ENCODE measurements at places on chromosomes 13 and 19.
A peak's percentile ranks its signal among the peaks of the same experiment; 100 is the strongest.

DNA sequence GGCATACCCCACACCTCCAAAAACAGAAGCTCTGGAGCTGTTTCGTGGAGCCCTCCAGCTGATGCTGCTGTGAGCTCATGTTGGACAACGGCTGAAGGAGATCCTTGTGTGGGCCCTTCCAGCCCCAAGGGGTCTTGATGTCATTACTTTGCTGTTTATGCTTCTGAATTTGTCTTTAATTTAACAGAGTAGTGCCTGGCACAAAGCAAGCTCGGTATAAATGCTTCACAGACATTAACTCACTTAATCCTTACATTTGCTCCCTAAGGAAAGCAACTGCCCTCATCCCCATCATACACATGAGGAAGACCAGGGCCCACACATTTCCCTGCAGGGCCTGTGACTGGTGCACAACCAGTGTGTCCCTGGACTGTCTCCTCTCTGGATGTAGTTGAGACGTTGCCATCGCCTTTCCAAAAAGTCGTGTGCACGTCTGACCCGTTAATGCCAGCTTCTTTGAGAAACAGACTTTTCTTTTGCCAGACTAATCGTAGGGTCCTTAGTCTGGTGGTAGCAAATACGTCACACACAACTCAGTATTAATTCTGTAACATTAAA, 7.6 kb downstream of the COL4A1 start:
- no peak for DNase-seq

GRCh38 chr13:107548338-107548737, 667.0 kb downstream of the LIG4 start:
- no peak for DNase-seq

DNA sequence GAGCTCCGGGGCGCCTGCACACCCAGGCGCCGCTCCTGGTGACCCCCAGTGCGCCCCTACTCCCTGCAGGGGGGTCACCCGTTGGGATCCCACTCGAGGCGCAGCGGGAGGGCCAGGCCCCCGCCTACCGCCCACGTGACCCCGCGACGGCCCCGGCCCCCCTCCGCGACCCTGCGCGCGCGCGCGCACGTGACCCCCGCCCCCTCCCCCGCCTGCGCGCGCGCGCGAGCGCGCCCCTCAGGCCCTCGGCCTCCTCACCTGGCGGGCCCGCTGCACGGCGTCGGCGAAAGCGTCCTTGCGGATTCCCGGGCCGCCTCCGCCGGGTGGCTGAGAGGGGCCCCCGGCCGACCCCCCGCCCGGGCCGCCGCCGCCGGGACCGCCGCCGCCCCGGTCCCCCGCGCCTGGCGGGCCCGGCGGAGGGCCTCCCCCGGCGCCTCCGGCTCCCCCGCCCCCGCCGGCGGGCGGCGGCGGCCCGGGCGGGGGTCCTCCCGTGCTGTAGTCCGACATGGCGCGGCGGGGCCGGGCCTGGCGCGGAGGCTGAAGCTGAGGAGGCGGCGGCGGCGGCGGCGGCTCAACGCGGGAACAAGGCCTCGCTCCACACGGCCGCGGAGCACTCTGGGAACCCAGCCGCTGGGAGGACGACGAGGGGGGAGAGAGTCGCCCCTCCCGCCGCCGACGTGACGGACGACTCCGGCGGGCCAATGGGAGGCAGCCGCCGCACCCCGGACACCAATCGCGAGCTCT, at the start of gene KHSRP:
Gene KHSRP (minus strand): TSS at position 617 of the 744 bp plus-strand sequence. CDS start 110 bp downstream, at position 507.
- peak; percentile 22 for DNase-seq

- no peak for DNase-seq
These were observed 1.1 kb downstream of the VSTM1 start for GRCh38 chr19:54062643-54063042.

GRCh38 chr19:49952479-49952836, 8.5 kb downstream of the SIGLEC11 start:
- DNase-seq: no peak

GRCh38 chr13:40445557-40445990, 220.9 kb downstream of the FOXO1 start:
- DNase-seq: peak; percentile 48

- no peak for DNase-seq
These were observed 8.3 kb upstream of the MTRF1 start for GRCh38 chr13:41271456-41272285.

- no peak for DNase-seq
These were observed 74.6 kb downstream of the MBNL2 start for GRCh38 chr13:97296740-97297139.

- no peak for DNase-seq
These were observed 60.1 kb downstream of the DCT start for GRCh38 chr13:94419304-94419924.

- no peak for DNase-seq
These were observed 233.3 kb upstream of the NBEA start for GRCh38 chr13:34708566-34709313.

DNA sequence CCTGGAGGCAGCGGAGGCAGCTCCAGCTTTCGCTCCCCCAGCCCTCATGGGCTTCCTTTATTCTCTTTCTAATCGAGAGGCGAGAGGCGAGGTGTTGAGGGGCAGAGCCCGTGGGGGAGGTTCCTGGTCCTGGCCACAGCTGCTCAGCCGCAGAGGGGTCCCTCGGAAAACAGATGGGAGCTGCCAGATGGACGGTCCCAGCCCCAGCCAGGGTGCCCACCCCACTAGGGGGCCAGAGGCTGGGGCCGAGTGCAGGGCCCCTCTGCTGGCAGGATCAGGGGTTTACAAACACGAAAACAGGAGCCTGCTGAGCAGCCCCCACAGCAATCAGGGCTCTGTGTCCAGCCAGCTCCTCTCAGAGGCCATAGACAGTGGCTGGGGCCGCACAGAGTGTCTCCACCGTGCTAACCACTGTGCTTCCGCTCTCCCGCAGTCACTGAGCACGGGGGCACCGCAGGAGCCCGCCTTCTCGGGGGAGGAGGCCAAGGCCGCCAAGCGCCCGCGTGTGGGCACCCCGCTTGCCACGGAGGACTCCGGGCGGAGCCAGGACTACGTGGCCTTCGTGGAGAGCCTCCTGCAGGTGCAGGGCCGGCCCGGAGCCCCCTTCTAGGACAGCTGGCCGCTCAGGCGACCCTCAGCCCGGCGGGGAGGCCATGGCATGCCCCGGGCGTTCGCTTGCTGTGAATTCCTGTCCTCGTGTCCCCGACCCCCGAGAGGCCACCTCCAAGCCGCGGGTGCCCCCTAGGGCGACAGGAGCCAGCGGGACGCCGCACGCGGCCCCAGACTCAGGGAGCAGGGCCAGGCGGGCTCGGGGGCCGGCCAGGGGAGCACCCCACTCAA, 182.2 kb downstream of the KDM4B start:
- DNase-seq: peak; percentile 71

- DNase-seq: no peak
These were observed 93.2 kb upstream of the TM9SF2 start for GRCh38 chr13:99407906-99408702.

DNA sequence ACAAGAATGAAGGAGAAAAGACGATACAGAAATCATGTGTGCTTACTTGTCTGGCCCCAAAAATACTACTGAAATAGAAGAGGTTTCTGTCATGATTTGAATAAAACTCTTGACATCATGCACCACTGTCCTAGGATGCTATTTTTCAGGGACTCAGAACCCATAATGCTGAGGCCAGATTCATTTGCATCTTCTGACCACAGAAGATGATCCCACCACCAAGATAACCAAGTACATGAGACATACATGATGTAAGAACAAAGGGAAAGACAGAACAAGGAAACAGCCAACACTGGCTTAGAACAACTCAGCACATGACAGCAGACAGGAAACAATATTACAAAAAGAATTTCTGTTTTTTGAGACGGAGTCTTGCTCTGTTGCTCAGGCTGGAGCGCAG, 2.5 kb downstream of the ZNF552 start:
- DNase-seq: no peak

DNA sequence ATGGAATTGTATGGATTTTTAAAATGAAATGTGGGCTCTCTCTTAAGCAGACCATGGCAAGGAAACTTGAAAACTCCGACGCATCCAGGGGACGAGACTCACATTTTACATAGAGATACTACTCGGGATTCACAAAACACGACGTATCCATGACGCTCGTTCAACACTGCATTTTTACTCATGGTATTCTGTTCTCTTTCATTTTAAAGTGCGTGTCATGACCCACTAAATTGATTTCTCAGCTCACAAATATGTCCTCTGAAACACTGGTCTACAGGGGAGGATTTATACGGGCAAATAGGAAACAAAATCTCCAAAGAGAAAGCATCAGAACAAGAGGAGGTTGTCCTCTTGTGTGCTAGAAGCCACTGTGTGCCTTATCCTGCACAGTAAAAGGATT, 523.5 kb downstream of the MYO16 start:
- no peak for DNase-seq

GRCh38 chr13:31485183-31485582, 254.1 kb upstream of the RXFP2 start:
- no peak for DNase-seq

- no peak for DNase-seq
These were observed 44.8 kb downstream of the ING1 start for GRCh38 chr13:110758195-110758805.

GRCh38 chr13:56988543-56988942, 152.2 kb upstream of the PRR20A start:
- DNase-seq: no peak

GRCh38 chr19:28736528-28736927, 476.4 kb downstream of the UQCRFS1 start:
- DNase-seq: no peak

GRCh38 chr19:46365561-46365960, 18.7 kb downstream of the PPP5C start:
- no peak for DNase-seq

GRCh38 chr19:47560999-47561398, 11.9 kb downstream of the ZNF541 start:
- DNase-seq: no peak

GRCh38 chr13:51621602-51622001, 37.3 kb downstream of the WDFY2 start:
- no peak for DNase-seq

- DNase-seq: no peak
These were observed 529.3 kb downstream of the IRS2 start for GRCh38 chr13:109256866-109257760.

DNA sequence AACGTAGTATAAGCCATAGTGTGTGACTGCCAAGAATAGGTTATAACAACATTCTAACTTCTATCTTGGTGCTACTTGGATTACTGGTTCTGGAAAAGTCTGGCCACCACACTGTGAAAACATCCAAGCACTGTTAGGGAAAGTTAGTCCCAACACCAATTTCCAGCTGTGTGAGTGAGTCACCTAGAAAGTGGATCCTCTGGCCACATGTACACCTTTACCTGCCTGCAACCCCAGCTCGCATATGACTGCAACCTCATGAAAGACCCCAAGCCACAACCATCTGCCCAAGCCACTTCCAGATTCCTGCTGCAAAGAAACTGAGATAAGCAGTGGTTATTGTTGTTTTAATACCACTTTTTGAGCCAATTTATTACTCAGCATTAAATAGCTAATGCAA, 404.5 kb downstream of the KCTD12 start:
- no peak for DNase-seq

DNA sequence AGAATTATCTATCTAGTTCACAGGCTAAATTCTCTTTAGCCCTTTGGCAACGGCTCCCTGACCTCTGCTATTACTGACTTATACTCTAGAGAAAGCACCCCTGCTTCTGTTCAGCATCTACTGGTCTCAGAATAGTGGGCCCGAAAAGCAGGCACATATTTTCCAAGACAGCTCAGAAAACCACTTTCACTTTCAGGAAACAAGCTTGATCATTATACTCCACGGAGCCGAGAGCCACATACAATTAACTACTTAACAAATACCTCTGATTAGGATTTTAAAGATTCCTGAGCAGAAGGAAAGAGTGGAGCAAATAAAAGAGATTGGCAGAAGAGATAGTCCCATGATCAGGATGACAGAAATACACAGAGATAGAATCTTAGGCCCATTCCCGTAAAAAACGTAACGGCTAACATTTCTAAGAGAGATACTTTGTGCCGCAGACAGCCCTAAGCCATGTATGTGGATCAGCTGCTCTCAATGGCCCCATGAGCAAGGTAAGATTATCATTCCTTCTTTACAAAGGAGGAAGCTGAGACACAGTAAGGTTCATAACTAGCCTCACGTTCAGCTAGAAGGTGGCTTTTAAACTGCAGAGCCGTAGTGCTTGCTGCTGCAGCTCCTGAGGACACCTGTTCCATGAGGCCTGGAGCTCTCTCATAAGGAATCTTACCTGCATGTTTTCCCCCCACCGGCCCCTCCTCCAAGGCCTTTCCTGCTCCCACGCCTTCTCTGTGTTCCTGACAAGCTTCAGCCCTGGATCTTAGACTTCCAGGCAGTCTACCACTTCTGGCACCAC, 227.2 kb downstream of the FOXO1 start:
- DNase-seq: no peak

DNA sequence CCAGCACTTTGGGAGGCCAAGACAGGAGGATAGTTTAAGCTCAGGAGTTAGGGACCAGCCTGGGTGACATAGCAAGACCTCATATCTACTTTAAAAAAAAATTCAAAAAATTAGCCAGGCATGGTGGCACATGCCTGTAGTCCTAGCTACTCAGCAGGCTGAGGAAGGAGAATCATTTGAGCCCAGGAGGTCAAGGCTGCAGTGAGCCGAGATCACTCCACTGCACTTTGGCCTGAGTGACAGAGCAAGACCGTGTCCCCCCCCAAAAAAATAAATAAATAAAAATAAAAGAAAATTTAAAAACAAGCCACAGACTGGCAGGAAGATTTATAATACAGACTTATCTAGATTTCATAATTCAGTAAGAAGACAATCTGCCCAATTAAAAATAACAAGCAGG, 14.8 kb downstream of the PSPC1 start:
- no peak for DNase-seq

DNA sequence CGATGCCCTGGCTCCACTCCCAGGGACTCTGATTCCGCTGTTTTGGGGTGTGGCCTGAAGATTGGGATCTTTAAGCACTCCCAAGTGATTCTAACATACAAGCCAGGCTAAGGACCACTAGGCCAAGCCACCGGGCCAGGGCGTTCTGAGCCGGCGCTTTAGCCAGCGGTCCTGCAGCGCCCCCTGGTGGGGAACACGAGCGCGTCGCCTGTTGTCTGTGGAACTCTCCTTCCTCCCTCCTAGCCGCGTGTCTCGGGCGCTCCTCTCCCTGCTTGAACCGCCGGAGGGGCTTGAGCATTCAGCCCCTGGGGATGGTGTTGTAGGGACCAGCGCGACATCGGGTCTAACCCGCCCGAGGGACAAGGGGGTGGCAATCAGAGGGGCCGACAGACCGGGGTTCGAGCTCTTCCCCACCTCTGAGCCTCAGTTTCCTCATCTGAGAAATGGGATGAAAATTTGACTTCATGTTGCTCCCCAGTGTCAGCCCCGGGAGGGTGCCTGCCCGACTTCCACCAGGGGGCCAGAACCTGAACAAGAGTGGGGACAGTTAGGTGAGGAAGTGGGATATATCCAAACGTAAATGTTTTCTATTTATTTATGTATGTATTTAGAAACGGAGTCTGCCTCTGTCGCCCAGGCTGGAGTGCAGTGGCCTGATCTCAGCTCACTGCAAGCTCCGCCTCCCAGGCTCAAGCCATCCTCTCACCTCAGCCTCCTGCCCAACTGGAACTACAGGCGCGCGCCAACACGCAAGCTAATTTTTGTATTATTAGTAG, 18.0 kb upstream of the PNMA8B start:
- peak; percentile 91 for DNase-seq

Data from NCI-H82 (cell line).